ENCODE measurements at places on chromosomes 1 and 21. TPM values are rescaled to one million over a fixed set of nuclear protein-coding genes. Genes with fewer than 3 reads are reported as not detected.

- peak; percentile 74 for DNase-seq
These were observed 162.7 kb downstream of the IER5 start for GRCh38 chr1:181251001-181251712.

DNA sequence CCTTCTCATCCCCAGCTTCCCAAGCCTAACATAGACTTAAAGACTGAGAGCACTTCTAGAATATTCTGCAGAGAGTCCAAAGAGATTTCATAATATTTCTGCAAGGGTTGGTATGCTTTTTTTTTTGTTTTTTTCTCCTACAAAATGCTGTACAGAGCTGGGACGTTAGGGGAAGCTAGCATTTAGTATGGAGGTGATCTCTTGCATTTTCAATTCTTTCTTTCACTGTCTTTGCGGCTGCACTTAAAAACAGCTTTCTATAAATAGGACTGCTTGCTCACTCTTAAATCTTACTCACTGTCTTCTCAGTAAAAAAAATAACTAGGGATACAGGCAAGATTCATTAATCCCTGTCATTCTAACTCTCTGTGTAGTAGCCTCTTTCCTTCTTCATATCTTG, 7.4 kb downstream of the DSCAM start:
- DNase-seq = no peak

GRCh38 chr1:20634065-20634593, 871 bp downstream of the PINK1 start:
- no peak for DNase-seq

DNA sequence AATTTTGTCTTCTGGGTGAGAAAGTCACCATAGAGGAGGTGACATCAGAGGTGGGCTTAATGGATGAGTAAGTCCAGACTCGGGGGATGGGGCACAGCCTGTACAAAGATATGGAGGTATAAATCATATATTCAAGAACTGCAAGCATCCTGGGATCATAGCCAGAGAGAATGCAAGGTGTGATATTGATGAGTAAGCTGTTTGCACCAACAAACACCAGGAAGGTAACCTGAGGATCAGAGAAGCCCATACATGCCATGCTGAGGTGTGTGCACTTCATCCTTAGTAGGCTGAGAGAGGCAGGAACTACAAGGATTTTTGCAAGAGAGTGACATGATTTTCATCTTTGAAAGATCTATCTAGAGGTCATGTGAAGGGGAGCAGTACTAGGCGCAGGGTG, 306.4 kb downstream of the HHAT start:
- DNase-seq = no peak

GRCh38 chr1:60621368-60621851, 461.0 kb upstream of the NFIA start:
- peak; percentile 25 for DNase-seq

DNA sequence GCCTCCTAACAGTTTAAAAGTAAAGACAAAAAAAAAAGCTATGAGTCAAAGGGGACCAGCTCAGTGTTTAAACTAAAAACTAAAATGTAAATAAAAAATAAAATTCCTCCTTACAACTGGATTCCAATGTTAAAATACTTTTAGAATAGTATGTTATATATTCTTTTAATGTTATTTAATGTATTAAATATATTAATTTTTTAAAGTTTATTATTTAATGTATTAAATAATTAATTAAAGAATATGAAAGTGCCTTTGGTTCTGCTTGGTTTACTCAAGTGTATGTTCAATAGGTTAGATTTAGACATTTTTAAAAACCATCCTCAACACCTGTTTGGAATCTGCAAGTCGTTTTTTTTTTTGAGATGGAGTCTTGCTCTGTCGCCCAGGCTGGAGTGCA, 13.1 kb downstream of the ACBD6 start:
- DNase-seq = no peak

GRCh38 chr1:66351913-66352312, 182.0 kb upstream of the SGIP1 start:
- no peak for DNase-seq

Gene UBE2U
- total RNA-seq = not detected

Data from prostate gland (tissue), 2 donors.